HS-5 (cell line): ENCODE measurements at places on chromosomes 12 and 14.

DNA sequence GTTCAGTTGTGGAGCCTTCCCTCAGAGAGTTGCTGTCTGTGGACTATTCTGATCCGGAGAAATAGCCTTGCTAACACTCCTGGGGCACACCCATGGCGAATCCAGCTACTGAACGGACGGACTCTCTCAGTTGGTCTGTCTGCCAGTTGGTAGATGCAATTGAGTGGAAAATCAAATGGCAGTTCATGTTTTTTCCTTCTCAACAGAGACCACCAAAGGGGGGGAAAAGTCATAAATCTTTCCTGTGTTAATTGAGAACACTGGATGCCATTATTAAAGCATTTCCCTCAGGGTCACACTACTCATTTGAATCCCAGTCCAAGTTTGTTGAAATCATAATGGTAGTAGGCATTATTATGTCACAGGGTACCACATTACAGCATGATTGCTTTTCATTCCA is 354.3 kb upstream of the FAR2 start:
- DNase-seq = no peak

- DNase-seq = no peak
Observed at GRCh38 chr12:116484807-116485206, 74.4 kb upstream of the MAP1LC3B2 start.

DNA sequence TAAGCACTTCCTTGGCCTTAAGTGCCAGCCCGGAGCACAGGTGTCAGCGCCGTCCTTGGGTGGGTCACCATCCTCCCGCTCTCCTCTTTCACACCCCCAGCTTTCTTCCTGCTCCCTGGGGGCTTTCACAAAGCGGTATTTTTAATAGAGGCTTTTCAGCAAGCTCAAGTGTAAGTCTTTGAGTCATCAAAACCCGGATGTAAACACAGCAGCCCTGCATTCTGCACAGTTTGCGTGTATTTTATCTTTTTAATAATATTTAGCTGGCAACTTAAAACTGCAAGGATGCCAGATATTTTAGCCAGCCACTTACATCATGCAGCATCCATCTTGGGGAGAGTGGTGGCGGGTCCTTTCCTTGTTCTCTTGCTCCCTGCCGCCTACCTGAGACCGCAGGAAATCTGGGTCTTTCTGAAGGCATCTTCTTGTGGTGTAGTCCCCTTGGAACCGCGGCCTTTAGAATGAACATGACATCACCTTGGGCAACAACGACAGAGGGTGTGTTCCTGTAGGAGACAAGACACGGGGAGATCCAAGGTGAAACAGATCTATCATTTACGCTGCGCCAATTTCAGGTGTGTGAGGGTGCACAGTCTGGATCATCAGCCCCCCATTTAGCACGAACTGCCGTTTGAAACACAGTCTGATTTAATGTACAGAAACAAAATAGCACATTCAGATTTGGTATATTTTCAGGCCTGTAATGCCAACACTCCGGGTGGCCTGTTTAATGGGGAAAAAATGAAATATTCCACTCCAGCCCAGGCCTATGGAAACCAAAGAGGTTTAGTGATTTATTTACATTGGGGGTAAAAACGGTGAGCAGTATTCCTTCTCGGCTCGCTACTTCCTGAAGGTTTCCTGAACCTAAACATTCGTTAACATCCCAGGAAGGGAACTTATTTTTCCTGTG is 12.5 kb upstream of the IRF2BPL start:
- peak; percentile 69 for DNase-seq

DNA sequence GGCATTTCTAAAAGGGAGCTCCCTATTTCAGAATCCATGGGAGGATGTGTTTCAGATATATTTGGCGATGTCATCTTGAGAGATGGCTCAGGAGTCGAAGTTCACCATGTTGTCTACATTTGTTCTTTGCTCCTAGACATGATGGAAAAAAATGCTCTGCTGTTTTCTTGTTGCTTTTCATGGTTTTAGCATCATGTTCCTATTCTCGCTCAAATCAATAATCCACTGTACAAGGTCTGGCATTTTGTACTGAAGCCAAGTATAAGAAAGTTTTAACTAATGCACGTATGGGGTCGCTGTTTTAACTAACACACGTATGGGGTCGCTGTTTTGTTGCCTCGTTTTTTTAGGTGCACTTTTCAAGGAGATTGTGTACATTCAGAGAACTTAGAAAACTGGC is 60.9 kb downstream of the PLXNC1 start:
- DNase-seq = no peak

GRCh38 chr12:93302331-93303229 is 75.1 kb upstream of the NUDT4 start:
- DNase-seq = no peak

DNA sequence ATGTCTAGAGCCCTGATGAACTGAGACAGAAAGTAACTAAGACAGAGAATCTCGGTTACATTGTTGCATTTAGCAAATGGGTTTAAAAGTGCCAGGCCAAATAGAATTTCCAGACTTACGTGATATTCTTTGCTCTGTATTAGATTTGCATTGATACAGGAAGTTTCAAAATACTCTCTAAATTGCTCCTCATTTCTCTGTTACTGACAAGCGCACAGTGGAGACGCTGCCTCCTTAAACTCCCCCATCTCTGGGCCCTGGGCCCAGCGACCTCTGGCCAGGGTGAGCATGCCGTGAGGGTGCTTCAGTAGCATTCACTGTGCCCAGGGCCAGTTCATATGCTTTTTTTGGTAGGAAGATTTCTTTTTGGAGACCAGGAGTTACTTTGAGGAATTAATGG is 22.9 kb upstream of the EVL start:
- no peak for DNase-seq

GRCh38 chr14:64899958-64900357 is 14.3 kb upstream of the CHURC1 start:
- no peak for DNase-seq

DNA sequence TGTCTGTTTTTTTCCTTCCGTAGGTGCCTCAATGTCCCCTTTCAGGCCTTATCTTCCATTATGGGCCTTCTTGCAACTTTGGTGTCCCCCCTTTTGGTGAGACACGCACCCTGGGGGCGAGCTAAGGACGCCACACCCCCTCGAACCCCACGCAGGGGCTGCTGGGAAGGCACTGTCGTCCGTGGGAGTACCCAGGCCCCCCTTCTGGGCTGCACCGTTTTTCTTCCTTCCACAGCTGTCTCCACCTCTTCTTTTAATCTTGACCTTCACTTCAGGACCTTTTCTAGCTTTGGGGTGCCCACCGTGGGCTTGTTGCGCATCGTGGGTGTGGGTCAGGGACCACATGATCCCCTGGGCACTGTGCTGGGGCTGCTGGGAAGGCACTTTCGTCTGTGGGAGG is 271.8 kb downstream of the ALG10 start:
- no peak for DNase-seq

DNA sequence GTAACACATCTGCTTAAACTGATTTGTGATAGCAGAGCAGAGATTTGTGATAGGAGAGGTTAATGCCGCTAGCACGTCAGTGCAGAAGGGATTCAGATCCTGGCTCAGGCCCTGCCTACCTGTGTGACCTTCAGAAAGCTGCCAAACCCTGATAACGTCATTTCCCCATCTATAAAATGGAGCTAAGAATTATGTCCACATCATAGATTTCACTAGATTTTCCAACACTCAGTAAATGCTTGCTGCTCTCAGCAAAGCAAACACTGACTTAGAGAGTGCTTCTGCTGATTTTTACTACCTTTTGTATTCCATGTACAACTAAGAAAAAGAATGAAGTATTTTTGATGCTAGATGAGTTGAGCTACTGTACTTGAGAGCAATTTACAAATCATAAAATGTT is 261.4 kb downstream of the ITPR2 start:
- DNase-seq = no peak
